Panc1 (cell line): ENCODE measurements at places on chromosomes 16 and 17.

DNA sequence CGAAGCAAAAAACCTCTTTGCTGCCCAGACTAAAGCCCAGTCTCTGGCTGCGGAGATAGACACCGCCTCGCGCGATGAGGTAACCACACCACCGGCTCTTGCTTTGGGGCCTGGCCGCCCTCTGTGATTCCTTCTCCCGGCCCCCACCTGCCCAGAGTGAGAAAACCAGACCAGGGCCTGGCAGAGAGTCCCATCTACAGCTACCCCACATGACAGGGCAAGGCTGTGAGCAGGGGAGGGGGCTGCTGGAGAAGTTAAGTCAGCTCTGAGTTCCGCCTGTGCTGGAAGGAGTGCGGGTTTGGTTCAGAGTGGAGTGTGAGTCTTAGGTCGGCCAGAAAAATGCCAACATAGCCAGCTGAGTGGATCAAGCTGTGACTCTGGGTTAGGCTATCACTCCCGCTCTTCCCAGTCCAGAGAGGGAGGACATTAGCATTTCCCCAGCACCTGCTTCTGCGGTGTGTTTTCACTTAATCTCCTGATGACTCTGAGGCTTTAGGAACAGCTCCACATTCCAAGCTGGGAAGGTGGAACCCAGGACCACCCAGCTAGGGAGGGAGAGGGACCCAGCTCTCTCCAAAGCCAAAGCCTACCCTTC, 139.0 kb downstream of the RAB11FIP4 start:
- no peaks in the 10 kb centered on the region for H3K4me1 ChIP-seq
- DNase-seq: no peak
- H3K27me3 ChIP-seq: no peaks in the 10 kb centered on the region

- H3K27me3 ChIP-seq: no peaks in the 10 kb centered on the region
- DNase-seq: no peak
- H3K4me1 ChIP-seq: no peaks in the 10 kb centered on the region
- H3K4me3 ChIP-seq: no peak overlapping the region
- no peak overlapping the region for H3K27ac ChIP-seq
Measured at GRCh38 chr16:29883987-29884386, 15.4 kb downstream of the SEZ6L2 start.

- DNase-seq: no peak
- H3K4me3 ChIP-seq: no peak overlapping the region
- H3K27me3 ChIP-seq: no peaks in the 10 kb centered on the region
Measured at GRCh38 chr16:54628796-54629625, 301.7 kb upstream of the IRX5 start.

- H3K4me3 ChIP-seq: no peak overlapping the region
- 0 out of 2 replicates have a peak, but pooled peaks cover 2% of the 10 kb centered on the region for H3K4me1 ChIP-seq
- H3K27ac ChIP-seq: no peak overlapping the region
- no peaks in the 10 kb centered on the region for H3K36me3 ChIP-seq
- no peak for DNase-seq
Measured at GRCh38 chr17:78488867-78489634, 88.1 kb downstream of the DNAH17 start.

GRCh38 chr16:15963307-15963910, 14.0 kb downstream of the ABCC1 start:
- no peaks in the 10 kb centered on the region for H3K36me3 ChIP-seq
- no peak overlapping the region for H3K4me3 ChIP-seq
- H3K4me1 ChIP-seq: peaks cover 93% of the 10 kb centered on the region
- peak overlapping the region; percentile 77 for H3K27ac ChIP-seq
- no peak for DNase-seq

- no peaks in the 10 kb centered on the region for H3K27me3 ChIP-seq
- DNase-seq: no peak
- H3K4me1 ChIP-seq: no peaks in the 10 kb centered on the region
- H3K36me3 ChIP-seq: peaks cover 24% of the 10 kb centered on the region
Measured at GRCh38 chr16:58187092-58187491, 10.8 kb downstream of the CSNK2A2 start.

DNA sequence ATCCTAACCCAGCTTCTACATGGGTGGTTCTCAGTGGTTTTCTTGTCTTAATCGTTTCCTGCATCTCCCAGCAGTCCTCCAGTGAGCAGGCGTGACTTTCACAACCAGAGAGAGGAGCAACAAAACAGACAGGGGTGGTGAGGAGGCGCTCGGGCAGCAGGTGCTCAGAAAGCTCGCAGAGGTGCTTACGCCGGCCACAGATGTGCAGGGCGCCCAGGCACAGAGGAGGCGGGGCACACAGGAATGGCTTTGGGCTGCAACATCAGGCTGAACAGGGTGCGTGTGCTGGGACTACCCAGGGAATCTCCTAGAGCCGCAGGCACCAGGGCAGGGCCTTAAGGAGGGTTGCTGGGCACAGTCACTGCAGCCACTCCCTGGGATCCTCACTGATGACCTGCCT, 32.6 kb downstream of the KLHDC4 start:
- H3K4me3 ChIP-seq: no peak overlapping the region
- no peaks in the 10 kb centered on the region for H3K27me3 ChIP-seq
- no peak overlapping the region for H3K27ac ChIP-seq
- peaks cover 4% of the 10 kb centered on the region; the same call in 1 of the 2 replicates for H3K36me3 ChIP-seq
- DNase-seq: no peak

GRCh38 chr16:78364556-78364880, 265.1 kb downstream of the WWOX start:
- no peak overlapping the region for H3K4me3 ChIP-seq
- H3K36me3 ChIP-seq: no peaks in the 10 kb centered on the region
- DNase-seq: no peak
- H3K27me3 ChIP-seq: no peaks in the 10 kb centered on the region
- H3K27ac ChIP-seq: no peak overlapping the region

GRCh38 chr17:50627036-50627781, 7.5 kb upstream of the ABCC3 start:
- DNase-seq: no peak
- no peaks in the 10 kb centered on the region for H3K36me3 ChIP-seq
- no peaks in the 10 kb centered on the region for H3K27me3 ChIP-seq
- H3K27ac ChIP-seq: peak overlapping the region; percentile 100

DNA sequence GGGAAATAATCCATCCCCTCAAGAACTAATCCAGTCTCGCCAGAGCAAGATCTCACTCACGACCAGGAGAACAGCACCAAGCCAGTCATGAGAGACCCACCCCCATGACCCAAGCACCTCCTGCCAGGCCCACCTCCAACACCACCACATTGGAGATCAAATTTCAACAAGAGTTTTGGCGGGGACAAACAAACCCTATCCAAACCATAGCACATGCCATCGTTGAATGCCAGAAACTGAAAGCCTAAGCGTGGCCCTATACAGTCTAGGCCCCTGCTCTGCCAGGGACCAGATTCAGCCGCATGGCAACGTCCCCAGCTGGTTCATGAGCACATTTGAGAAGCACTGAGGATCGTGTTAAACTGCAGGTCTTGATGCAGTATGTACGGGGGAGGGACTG, 57.3 kb downstream of the AXIN2 start:
- DNase-seq: no peak
- H3K4me3 ChIP-seq: no peak overlapping the region
- no peaks in the 10 kb centered on the region for H3K4me1 ChIP-seq
- no peaks in the 10 kb centered on the region for H3K27me3 ChIP-seq
- H3K27ac ChIP-seq: no peak overlapping the region
